Peyer's patch (tissue), 4 donors: ENCODE measurements at places on chromosomes 5 and 9. TPM values are rescaled to one million over a fixed set of nuclear protein-coding genes. Genes with fewer than 3 reads are reported as not detected.

Gene CCT5
- total RNA-seq: 113 TPM

DNA sequence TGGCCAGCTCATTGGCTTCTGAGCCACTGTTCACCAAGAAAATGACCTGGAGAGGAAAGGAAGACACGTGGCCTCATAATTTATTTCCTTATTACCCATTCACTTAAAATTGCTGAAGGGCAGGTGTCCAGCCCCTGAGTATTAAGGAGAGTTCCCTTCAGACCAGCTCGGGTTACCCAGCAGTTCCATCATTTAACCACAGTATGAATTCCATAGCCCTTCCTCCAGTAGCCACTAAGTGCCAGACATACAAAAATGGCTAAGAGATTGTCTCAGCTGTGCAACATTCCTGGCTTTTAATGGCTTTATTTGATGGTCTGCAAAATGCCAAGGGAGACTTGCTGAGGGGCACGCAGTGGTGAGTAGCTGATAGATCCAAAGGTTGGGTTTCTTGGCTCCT, 12.5 kb downstream of the AGXT2 start:
- DNase-seq: no peak

GRCh38 chr9:93947409-93948070, 7.6 kb downstream of the BARX1 start:
- no peak for DNase-seq

DNA sequence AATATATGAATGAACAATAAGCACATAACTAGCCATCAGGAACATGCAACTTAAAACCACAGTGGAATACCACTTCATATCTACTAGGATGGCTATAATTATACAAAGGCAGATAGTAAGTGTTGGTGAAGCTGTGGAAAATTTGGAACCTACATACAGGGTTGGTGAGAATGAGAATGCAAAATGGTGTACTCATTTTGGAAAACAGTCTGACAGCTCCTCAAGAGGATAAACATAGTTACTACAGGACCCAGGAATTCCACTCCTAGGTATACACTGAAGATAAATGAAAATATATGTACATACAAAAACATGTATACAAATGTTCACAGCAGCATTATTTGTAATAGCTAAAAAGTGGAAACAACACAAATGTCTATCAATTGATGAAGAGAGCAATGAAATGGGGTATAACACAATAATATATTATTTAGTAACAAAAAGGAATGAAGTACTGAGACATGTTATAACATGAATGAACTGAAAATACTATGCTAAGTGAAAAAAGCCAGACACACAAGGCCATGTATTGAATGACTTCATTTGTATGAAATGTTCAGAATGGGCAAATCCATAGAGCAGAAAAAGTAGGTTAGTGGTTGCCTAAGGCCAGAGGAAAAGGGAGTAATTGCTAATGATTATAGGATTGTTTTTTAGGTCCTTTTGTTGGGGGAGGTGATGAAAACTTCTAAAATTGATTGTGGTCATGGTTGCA, 31.2 kb upstream of the CDK5RAP2 start:
- no peak for DNase-seq

DNA sequence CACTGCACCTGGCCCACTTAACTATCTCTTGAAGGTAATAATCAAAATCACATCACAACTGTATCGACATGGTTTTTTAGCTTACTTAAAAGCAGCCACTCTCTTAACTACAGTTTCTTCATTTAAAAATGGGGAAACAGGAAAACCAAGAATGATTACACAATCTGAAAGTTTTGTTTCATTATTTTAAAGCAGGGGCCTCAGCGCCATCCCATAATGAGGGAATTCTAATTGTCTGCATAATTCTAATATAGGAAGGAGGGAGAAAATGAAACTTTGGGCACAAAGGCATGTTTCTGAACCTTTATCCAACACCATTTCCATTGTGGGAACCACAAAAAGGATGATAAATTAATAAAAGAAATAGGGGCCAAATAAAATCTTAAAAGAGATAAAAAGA, 7.6 kb downstream of the HACD4 start:
- DNase-seq: no peak
